ENCODE measurements at places on chromosomes 7 and 10.

GRCh38 chr7:118404211-118404610, 179.7 kb downstream of the ANKRD7 start:
- no peak for DNase-seq

- DNase-seq = no peak
Observed at GRCh38 chr10:29306688-29307087, 17.8 kb downstream of the LYZL1 start.

GRCh38 chr7:91082852-91083495, 181.3 kb upstream of the FZD1 start:
- DNase-seq = no peak

DNA sequence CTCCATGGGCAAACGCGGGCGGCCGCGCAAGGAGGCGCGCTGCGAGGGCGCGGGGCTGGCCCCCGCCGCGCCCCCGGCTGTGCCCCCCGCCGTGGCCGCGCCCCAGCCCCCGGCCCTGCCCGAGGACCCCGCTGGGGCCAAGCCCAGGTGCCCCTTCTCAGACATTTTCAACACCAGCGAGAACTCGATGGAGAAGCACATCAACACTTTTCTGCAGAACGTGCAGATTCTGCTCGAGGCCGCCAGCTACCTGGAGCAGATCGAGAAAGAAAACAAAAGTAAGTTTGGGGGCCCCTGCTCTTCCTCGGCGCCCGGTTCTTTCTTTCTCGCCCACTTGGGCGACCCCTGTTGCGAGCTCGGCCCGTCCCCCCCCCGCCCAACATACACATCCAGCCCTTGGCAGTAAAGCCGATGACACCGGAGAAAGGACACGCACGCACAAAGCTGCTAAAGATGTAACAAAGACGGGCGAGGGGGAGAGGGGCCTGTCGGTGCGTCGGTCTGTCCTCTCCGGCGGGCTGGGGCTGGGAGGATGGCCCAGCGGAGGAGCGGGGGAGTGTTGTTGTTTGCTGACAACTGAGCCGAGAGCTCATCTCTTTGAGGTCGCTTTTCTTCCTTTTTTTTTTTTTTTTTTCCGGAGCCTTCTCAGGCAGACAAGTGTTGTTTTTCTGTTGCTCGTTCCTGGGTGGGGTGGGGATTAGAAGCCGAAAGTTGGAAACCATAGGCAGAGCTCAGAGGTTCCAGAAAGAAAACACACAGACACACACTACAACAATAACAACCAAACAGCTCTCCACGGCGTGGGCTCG, 604 bp downstream of the MXI1 start:
- no peak for DNase-seq

GRCh38 chr7:47227762-47228177, 354.1 kb downstream of the TNS3 start:
- peak; percentile 87 for DNase-seq

DNA sequence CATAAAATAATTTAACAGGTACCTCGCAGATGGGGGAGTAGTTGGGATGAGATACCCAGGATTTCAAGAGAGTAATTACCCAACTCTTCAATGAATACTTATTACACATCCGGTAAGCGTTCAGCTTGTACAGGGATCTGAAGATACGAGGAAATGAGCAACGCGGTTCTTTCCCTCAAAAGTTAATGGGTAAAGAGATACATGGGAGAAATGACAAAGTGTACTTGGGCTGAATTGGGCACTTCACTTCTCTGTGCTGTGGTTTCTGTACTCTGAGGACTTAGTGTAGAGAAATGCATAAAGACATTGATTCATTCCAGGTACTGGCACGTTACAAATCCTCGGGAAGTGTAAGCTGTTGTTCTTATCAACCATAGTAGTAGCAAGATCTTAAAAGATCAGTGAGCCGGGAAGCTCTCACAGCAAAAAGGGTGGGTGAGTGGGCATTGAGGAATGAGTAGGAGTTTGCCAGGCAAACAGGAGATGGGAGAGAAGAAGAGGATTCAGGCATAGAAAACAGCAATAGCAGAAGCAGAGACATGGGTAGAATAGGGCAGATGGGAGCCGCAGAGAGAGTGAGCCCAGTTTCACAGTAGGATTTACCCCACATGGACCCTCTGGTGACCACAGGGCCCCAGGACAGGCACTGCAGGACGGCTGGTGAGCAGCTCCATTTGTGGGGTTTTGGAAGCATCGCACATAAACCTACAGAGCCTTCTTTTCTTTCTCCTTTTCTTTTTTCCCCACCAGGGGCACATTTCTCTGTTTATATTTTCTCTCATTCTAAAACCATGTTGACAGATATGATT, 304.3 kb upstream of the PITRM1 start:
- DNase-seq = no peak

GRCh38 chr7:142770661-142771352, at the start of gene PRSS2:
Gene PRSS2, plus strand, starts transcription at chr7:142770970. Its CDS starts 13 bp downstream, at chr7:142770983.
- DNase-seq = no peak

DNA sequence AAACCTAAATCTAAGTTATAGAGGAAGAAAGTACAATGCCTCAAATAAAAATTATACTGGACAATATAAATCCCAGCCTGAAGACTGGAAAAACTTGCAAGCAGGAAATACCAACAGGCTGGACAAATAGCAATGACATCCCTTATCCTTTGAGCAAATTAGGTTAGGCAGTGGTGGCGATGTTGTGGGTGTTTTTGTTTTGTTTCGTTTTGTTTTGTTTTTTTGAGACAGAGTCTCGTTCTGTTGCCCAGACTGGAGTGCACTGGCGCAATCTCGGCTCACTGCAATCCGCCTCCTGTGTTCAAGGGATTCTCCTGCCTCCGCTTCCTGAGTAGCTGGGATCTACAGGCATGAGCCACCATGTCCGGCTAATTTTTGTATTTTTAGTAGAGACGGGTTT, 57.3 kb upstream of the TES start:
- no peak for DNase-seq

DNA sequence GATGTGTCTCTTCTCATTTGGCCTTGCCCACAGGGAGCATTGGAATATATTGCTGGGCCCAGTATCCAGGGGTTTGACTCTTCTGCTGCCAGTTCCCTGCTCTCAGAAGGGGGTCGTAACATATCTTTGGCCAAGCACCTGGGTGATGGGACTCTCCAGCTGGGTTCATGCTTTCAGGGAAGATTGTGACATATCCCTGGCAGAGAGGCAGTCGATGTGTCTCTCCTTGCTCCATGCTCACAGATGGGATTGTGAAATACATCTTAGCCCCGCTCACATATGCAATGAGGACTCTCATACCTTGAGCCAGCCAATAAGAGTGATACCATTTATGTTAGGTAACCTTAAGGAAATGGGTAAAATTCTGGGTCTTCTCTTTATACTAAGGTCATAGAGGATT, 39.2 kb upstream of the ZNF680 start:
- no peak for DNase-seq

DNA sequence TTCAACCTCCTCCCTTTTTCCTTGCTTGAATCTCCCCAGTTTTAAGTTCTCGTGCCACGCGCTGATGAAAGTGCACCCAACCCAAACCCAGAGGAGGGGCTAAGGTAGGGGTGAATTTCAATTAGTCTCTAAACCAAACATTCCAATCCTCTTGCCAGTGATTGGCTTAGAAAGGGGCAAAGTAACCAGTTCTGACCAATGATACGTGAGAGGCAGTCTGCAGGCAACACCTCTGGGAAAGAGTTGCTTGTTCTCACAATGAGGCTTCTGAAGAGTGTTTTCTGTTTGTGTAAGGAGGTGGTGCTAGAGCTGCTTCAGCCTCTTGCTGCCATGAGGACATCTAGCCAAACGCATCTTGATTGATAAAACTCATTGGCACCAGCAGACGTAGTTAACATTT, 21.8 kb downstream of the SLC35G1 start:
- DNase-seq = no peak

DNA sequence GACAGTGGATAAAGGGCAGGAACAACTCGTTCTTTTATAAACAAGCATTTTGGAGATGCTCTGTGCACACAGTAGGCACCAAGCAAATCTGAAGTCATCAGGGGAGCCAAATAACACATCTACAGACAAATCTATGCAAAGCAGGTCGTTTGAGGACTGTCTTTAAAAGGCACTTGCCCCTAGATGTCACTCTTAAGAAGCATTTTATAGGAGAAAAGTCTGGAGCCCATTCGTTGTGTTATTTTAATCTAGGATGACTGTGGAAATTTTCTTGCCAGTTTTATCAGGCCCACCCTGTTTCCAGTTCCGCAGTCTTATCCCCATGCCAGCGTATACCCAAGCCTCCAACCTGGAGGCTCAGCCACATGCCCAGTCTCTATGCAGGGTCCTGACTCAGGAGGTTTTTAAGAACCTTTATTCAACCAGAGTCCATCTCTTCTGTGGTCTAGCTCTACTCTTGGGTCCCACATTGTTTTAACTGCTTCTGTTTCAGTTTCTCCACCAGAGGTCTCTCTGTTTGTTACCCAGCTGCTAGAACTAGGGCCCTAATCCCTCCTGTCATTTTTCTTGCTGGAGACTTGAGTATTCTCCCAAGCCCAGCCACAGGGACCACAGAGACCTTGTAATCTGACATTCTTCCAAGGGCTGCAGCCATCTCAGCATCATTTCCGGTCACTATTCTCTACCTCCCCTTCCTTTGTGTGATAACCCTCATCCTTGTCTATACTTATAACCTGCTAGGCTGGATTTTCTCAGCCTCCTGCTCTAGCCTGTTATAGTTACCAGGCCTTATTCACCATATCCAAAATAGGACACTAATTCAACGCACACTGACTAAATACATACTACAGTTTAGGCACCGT, 26.7 kb downstream of the PIK3CG start:
- DNase-seq = no peak

GRCh38 chr10:62709200-62709599, 95.3 kb upstream of the ADO start:
- no peak for DNase-seq

- no peak for DNase-seq
Observed at GRCh38 chr7:134784251-134785049, 5.0 kb downstream of the CALD1 start.

All from HTR-8/SVneo (cell line).